A549 treated with Hydrocortisone at 1 μM for 4 hours (cell line): ENCODE measurements at places on chromosomes 13 and 19. TPM values are rescaled to one million over a fixed set of nuclear protein-coding genes. Genes with fewer than 3 reads are reported as not detected.

LILRB4 gene
- not detected in 5 replicates for total RNA-seq

WDR88 gene
- total RNA-seq, result 0.16 TPM in 1 of 5 replicates, not detected in the others

KL gene
- total RNA-seq, result 0.02 to 0.07 TPM (median 0.05 TPM) in 5 replicates

ZNF154 gene
- total RNA-seq, result not detected in 5 replicates

CATSPERD gene
- 0.03 TPM in 2 of 5 replicates, not detected in the others for total RNA-seq

ZNF841 gene
- 1.5 to 2.4 TPM (median 2.3 TPM) in 5 replicates for total RNA-seq

UBE2L5 gene
- not detected in 5 replicates for total RNA-seq

C19orf47 gene
- total RNA-seq, result 27.3 to 32.5 TPM (median 29.2 TPM) in 5 replicates

OR4F17 gene
- total RNA-seq, result not detected in 5 replicates

PGLYRP2 gene
- 0.10 TPM in 1 of 5 replicates, not detected in the others for total RNA-seq

PROZ gene
- total RNA-seq, result not detected in 5 replicates

PEAK3 gene
- 0.09 to 0.18 TPM (median 0.14 TPM) in 5 replicates for total RNA-seq

CABP5 gene
- not detected in 5 replicates for total RNA-seq

CIC gene
- total RNA-seq, result 43.1 to 51.1 TPM (median 46.7 TPM) in 5 replicates

PRTN3 gene
- total RNA-seq, result 0.14 to 0.46 TPM (median 0.43 TPM) in 5 replicates

CEACAM1 gene
- 1.7 to 2.7 TPM (median 2.0 TPM) in 5 replicates for total RNA-seq

CLC gene
- 0.18 TPM in 1 of 5 replicates, not detected in the others for total RNA-seq
